ENCODE measurements at places on chromosomes 7 and 10. TPM values are rescaled to one million over a fixed set of nuclear protein-coding genes. Genes with fewer than 3 reads are reported as not detected.
A peak's percentile ranks its signal among the peaks of the same experiment; 100 is the strongest.

GRCh38 chr7:109901926-109902325 lies 1189.0 kb upstream of the LRRN3 start:
- no peak for DNase-seq

GRCh38 chr7:101303102-101303701 lies 18.4 kb downstream of the IFT22 start:
- no peak for DNase-seq

Gene PRF1
- not detected for total RNA-seq

DNA sequence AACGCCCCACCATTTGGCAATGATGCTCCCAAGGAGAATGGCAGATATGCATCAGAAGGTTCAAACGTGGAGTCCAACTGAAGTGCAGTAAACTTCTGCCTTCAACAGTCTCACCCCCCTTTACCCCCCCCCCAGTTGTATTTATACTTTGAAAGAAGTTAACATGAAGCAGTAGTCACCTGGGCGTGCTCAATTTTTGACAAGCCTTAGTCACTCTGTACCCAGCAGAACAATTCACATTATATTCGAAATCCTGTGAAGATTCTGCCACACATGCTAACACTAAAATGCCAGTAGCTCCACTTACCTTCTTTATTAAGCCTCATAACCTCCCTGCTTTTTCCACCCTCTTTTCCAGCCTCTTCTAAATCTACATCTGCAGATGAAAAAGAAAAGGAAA lies 894 bp downstream of the ATXN7L1 start:
- no peak for DNase-seq

Gene INA
- 177 TPM for total RNA-seq

DNA sequence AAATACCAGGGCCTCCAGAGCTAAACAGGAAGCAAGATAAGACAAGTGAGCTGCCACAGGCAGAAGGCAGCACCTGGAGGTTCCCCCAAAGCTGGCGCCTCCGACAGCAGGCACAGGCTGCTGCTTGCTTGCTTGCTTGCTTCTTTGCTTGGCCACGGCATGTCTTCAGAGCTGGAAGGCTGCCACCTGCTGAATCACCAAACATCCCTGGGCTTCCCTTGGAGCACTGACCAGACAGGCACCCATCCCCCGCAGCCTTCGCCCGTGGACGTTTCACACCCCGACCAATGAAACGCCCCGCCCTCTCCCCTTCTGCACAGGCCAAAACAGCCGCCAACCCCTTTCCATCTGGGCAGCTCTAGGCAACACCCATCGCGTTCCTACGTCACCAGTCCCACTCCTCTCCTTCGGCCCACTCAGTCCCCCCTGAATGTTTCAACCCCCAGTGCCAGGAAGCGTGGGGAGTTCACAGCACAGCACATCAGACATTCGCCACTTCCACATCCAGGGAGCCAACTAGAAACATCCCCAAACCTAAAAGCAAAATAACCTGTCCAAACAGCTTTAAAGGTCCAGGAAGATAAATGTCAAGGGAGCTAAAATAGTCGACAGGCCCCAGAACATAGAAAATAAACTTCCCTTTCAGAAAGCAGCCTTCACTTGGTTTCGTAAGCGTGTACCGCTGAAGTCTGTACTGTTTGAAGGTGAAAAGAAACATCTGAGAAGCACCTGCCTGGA lies 1.6 kb downstream of the SGMS1 start:
- DNase-seq, result peak; percentile 93

DNA sequence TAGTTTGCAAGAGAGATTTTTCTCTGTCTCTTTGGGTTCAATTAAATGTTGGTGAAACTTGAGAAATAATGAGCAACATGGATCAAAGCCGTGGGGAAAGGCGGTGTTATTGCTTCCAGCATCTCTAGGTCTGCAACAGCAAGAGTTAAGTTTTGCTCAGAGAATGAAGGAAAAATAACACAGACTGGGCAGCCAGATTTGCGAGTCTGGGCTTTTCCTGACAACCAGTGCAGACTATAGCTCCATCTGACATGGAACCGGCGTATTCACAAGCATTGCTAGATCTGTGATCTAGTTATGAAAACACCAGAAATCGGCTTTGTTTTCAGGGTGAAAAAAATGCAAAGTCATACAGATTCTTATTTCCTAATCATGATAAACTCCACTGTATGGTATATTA lies 110.4 kb downstream of the CAMK1D start:
- no peak for DNase-seq

GRCh38 chr7:142750321-142750938 lies 1.2 kb downstream of the PRSS1 start:
- DNase-seq, result no peak

DNA sequence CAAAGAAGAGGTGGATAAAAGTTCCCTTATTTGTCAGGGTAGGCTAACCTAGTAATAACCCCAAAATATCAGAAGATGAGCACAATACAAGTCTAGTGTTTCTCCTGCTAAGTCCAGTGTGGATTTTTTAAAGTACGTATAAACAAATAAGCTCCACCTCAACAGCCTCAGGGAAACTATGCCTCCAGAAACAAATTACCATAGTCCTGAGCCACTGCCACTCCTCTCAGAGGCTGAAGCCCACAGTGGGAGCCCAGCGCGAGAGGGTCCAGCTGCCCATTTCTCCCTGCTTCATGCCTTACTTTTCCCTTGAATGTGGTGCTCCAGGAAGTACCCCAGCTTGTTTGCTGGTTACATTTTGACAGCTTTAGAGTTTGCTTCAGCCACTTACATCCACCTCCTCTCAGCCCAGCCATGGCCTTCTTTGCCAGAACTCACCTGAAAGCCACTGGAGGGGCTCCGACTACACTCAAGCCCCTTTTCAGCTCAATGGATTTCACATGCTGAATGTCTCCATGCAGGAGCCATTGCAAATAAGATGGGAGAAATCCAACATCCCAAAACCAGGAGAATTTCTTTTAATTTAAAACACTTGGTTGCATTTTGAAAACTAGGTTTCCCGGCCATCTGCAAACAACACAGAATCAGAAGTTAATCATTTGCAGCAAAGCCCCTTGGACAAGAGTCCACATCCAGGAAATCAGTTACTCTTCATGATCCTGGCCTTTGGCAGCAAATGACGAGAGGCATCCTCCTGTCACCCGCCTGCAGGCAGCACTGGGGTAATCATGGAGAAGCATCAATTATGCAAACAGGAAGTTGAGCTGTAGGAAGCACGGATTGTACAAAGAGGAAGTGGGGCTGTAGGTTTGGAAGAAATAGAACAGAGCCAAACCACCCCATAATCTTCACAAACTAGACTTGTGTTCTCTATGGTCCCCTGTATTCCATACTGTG lies 138.1 kb downstream of the HERPUD2 start:
- DNase-seq, result no peak

GRCh38 chr7:34277803-34278199 lies 372.5 kb downstream of the BMPER start:
- DNase-seq, result no peak

DNA sequence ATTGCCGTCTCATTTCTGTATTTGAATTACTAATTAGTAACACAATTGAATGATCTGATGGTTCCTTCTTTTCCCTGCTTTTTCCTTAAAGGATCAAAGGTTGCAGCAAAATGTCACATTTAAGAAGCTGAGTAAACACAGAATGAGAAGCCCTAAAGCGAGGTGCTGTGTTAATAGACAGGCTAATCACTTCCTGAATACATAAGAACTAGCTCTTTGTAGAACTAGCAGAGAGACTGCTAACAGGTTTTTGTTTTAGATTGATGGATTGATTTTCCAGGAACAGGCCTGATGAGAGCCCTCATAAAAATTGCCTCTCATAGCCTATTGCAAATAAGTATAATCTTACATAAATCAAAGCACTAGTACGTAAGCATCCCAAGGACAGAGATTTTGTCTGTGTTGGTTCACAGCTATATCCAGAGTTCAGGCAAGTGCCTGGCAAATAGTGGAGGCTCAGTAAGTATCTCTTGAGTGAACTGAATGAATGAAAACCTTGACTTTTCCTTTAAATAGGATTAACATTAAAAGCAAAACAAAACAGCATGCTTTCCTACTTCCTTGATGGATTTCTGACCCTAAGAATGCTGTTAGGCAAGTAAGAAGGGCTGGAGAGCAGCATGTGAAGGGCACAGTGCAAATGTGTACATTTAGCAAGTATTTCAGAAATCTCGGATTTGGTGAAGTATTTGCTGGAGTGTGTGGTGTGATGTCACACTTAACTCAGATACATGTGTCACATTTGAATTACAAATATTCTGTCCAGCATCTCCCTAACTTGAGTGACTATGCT lies 3.3 kb downstream of the TMEM229A start:
- no peak for DNase-seq

Gene CDHR3
- 16.1 TPM for total RNA-seq

Gene RAPGEF5
- total RNA-seq, result 81.4 TPM

- no peak for DNase-seq
These were observed 13.1 kb downstream of the RBP3 start for GRCh38 chr10:47361293-47361692.

DNA sequence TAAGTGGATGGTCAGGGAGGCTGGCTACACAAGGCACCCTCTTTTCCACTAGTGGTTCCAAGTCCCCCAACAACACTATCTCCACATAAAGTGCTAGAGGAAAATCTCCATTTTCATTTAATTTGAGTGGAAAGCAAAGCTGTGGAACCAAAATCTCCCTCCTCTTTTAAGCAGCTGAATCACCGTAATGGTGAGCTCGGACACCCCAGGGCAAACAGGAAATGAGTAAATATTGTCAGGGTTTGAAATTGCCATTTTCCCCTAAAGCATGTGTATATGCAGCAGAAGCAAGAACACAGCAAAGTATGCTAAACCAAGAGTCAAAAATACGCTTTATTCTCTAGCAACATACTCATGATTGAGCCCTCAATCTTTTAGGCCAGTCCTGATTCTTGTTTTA lies 143.7 kb downstream of the GPAM start:
- DNase-seq, result no peak

Measured in occipital lobe (tissue), 3 donors.